Activated CD4-positive, alpha-beta T cell treated with anti-CD3 and anti-CD28 coated beads for 4 hours (primary cell): ENCODE measurements at places on chromosomes 5 and 9.

GRCh38 chr5:60076746-60077145, 183.2 kb upstream of the PDE4D start:
- DNase-seq, result no peak

DNA sequence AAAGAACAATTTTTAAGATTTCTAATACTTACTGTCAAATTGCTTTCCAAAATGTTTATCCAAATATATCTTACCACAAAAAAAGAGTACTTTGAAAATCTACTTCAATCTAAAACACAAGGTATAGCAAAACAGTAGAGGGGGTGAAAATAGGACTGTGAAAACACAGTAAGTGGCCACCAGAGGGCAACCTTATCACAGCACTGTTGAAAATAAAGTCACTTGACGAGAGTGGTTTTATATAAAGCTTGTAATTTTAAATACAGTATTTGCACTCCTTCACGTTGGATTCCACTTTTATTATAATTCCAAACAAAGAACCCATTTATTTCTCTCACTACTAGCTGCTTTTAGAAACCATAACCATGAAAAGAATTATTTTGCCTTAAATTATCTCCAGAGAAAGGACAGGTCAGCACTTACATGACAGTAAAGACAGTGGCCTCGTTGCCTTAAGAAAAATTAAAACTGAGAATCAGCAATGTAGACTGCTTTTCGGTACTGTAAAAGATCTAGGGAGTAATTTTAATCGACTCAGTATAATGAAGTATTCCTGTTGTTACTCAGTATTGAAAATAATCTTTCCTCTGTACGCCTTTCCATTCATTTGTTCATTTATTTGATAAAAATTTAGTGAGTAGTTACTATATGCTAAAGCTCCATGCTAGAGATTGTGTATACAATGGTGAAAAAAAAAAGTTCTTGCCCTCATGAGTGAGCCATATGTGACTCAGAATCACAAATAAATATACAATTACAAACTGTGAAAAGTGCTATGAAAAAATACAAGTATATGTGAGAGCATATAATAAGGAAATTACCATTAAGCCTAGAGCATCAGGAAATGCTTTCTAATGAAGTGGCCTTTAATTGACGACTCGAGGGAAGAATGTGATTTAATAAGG, 40.0 kb upstream of the CDK5RAP2 start:
- peak; percentile 65 for DNase-seq

DNA sequence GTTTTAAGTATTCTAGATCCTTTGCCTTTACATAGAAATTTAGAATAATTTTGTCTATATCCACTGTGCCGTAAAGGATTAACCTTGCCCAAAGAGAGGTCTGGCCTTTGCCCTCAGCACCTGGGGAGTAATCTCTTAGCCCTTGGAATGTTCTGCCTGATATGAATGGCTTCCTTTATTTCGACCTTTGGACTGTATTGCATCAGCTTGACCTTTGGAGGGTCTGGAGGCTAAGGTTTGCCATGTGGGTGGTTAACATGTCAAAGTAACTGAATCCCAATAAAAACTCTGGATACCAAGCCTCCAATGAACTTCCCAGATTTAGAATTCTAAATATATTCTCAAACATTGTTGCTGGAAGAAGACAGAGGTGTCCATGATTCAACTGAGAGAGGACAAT, 54.7 kb downstream of the NR2F1 start:
- no peak for DNase-seq

GRCh38 chr5:167561796-167562195, 729.6 kb upstream of the WWC1 start:
- no peak for DNase-seq

- no peak for DNase-seq
Observed at GRCh38 chr9:103789686-103790085, 304.4 kb upstream of the SMC2 start.
